ENCODE measurements at places on chromosomes 5 and 9.
A peak's percentile ranks its signal among the peaks of the same experiment; 100 is the strongest.

- DNase-seq: no peak
These were observed 139.9 kb downstream of the PIP5K1B start for GRCh38 chr9:68844631-68845612.

GRCh38 chr9:12876872-12877271 is 102.1 kb downstream of the LURAP1L start:
- DNase-seq: no peak

- DNase-seq: no peak
These were observed 993 bp upstream of the RALGDS start for GRCh38 chr9:133121915-133122550.

GRCh38 chr5:33969572-33970452 is 14.7 kb downstream of the SLC45A2 start:
- DNase-seq: no peak

- DNase-seq: no peak
These were observed 20.5 kb downstream of the SEMA4D start for GRCh38 chr9:89477384-89477783.

GRCh38 chr9:124368692-124369091 is 46.5 kb downstream of the PSMB7 start:
- no peak for DNase-seq

DNA sequence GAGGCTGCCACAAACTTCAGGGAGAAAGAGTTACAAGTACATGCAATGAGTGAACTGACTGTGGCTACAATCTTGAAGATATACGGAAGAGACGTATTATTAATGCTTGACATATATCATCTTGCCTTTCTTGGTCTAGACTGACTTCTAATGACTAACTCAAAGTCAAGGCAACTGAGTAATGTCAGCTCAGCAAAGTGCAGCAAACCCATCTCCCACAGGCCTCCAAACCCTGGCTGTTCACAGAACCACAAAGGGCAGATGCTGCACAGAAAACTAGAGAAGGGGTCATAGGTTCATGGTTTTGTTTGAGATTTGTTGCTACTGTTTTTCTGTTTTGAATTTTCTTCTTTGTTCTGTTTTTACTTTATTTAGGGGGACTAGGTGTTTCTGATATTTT is 21.0 kb downstream of the IL7R start:
- DNase-seq: no peak

GRCh38 chr9:134960701-134961181 is 43.0 kb upstream of the FCN1 start:
- no peak for DNase-seq

- no peak for DNase-seq
These were observed 168.0 kb downstream of the PRDM9 start for GRCh38 chr5:23675456-23675855.

- DNase-seq: no peak
These were observed 29.8 kb upstream of the ENHO start for GRCh38 chr9:34552606-34552981.

- DNase-seq: no peak
These were observed 21.9 kb downstream of the MAN2A1 start for GRCh38 chr5:109711673-109712072.

DNA sequence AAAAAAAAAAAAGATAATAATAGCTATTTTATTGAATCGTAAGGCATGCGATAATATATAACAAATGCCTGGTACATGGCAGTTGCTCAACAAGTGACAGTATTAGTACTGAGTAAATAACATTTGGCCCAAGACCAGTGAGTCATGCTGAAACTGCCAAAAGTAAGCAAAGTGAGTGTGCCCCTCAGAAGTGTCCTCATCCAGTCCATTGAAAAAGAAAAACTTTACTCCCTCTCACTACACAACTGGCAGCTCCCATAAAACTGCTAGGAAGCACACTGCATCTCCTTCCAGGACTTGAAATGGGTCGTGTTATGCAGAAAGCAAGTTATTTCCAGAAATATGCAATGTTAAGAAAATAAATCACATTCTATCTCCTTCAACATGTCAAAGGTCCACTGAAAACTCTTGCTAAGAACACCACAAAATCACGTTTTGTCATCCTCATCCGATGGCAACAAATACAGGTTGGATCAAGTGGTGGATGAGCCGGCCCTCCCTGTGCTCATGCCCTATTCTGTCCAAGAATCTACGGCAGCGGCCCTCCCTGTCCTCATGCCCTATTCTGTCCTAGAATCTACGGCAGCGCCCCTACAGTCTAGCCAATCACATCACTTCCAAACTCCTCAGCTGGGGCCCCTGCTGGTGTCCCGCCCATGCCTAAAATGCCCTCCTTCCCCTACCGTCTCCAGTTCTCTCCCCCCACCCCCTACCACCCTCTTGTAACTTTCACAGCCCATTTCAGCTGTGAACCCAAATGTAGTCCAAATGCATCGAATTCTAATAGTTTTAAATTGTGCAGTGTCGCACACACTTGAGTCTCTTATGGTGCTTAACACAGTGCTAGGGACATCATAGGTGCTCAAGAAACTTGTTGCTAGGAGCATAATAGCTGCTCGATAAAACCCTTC is 12.5 kb downstream of the PTCH1 start:
- DNase-seq: no peak

- no peak for DNase-seq
These were observed 119.9 kb downstream of the NSG2 start for GRCh38 chr5:174165406-174165805.

DNA sequence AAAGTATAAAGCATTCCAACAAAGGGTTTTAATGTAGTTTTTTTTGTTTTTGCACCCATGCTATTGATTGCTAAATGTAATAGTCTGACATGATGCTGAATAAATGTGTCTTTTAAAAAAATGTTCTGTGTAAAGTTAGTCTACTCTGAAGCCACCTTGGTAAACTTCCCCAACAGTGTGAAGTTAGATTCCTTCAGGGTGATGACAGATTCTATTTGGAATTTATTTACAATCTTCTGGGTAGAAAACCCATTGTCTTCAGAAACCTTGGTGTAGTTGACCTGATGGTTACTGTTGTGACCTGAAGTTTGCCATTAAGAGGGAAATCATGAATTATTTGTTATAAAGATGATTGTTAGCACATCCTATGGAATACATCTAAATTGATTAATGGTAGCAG is 64.7 kb upstream of the TRPC7 start:
- DNase-seq: no peak

- DNase-seq: no peak
These were observed 47.7 kb downstream of the CNTRL start for GRCh38 chr9:121122246-121123032.

GRCh38 chr5:64269164-64269563 is 103.5 kb downstream of the RNF180 start:
- no peak for DNase-seq

DNA sequence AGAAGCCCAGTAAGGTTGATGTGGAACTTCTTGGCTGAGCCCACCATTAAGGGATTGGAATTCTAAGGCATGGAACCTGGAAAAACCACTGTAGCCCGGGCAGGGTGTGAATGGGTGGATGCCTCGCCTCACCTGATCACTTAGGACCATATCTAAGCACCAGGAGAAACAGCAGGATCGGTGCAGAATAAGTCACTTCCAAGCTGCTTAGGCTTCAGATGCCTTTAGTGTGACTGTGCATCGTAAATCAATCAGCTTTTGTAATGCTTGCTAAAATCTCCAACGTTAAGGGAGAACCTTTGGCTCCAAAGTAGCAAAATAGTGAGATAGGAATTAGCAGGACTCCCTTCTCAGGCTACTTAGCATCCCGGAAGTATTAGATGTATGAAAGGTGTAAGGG is 103.9 kb upstream of the MEGF10 start:
- no peak for DNase-seq

- no peak for DNase-seq
These were observed 694.3 kb downstream of the NR2F1-AS1 start for GRCh38 chr5:92886751-92887150.

- DNase-seq: no peak
These were observed 157.5 kb upstream of the SHB start for GRCh38 chr9:38226491-38226951.

- DNase-seq: no peak
These were observed 25.3 kb downstream of the IRX2 start for GRCh38 chr5:2725980-2726765.

- peak; percentile 82 for DNase-seq
These were observed 91.4 kb downstream of the LMX1B start for GRCh38 chr9:126704892-126705766.

DNA sequence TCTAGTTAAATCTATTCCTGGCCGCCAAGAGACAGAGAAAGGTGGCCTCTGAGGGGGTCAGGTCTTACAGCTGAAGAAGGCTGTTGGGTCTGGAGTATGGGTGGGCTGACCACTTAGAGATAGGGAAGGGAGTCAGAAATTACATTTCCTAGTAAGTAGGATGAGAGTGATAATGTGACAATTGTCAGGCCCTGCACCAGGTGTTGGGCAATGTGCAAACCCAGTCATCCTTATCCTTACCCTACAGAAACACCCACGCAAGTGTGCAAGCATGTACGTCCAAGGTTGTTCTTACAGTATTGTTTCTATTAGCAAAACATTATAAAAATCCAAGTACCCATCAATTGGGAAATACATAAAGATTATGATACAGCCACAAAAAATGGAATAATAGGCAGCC is 9.5 kb downstream of the SPAAR start:
- DNase-seq: no peak

DNA sequence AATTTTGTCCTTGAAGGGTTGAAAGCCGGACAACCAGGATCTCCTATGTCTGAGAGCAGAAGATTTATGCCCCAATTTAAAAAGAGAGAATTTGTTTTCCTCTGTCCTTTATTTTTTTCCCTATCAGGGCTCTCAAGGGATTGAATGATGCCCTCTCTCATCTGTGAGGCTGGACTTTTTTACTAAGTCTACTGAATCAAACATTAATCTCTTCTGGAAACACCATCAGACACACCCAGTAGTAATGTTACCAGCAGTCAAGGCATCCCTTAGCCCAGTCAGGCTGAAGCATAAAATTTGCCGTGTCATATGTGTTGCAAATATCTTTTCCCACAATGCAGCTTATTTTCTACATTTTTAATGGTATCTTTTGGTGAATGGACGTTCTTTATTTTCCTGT is 1497.9 kb downstream of the MAT2B start:
- DNase-seq: no peak

DNA sequence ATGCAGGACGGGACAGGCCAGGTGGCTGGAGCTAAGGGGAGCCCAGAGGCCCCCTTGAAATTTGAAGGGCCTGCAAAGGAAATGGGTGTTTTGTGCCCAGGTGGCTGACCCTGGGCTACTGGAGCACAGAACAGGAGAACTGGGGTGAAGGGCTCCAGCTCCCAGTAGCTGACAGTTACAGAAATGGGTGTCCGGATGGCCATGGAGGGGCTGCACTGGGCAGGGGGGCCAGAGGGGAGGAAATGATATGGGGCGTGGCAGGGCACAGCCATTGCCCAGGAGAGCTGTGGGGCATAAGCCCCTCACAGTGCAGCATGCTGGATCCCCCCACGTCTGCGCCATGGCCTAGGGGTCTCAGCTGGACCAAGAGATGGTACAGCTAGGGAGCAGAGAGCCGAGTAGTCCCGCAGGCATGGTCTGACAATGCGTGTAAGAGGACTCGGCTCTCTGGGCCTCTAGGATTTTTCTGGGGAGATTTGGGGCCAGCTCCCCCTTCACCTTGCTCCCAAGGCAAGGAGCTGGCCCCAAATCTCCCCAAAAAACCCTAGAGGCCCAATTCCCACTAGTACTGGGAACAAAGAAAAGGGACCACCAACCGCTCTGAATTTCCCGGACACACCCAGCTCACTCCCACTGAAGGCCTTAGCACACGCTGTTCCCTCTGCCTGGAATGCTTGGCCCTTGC is 7.9 kb upstream of the CARD19 start:
- no peak for DNase-seq

- no peak for DNase-seq
These were observed 120.1 kb upstream of the ACO1 start for GRCh38 chr9:32264170-32264864.

DNA sequence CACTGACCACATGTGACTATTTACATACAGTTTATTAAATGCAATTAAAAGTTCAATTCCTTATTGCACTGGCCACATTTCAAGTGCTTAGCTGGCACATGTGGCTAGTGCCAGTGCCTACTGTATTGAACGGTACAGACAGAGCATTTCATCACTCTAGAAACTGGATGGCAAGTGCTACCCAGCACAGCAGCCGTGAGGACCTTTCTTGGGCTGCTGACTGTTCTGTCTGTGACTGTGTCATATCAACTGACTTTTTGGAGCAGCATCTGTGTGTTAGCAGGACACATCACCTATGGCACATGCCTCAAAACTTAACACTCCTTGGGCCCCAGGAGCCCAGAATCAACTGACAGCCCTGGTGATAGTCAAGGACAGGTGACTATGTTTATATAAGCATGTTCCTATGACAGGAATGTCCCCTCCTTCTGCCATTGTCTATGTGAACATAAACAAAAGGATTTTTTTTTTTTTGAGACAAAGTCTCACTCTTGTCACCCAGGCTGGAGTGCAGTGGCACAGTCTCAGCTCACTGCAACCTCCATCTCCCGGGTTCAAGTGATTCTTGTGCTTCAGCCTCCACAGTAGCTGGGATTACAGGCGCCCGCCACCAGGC is 8.9 kb downstream of the IRF1 start:
- no peak for DNase-seq

DNA sequence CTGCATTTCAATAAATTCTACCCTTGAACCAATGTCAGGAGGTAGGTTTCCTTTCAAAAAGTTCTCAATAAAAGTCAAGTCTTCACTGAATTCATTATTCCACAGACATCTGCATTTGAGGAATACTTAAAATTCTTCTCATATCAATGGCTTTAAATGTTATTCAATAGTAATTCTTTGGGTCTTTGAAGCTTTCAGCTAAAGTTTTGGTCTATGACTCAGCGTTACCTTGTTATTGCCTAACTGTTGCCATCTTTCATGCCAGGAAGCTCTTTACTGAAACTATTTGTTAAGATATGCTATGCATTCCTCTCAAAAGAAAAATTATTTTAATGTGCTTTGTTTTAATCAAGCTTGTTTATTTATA is 170.5 kb downstream of the NNT start:
- DNase-seq: no peak

DNA sequence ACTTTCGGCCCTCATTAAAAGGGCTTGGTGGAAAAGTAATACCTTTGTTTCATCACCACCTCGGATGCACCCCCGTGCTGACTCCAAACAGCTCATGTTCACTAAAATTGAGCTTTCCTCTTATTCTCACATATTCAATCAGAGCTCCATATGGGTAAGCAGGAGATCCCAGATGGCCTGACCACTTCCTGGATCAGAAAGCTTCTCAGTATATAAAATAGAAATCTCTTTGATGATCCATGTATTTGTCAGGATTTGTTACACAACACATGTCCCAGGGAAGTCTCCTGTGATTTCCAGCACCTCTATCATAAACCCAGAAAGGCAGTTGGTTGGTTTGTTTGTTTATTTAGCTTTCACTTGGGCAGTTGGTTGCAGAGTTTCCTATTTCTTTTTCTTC is 402.0 kb downstream of the MLLT3 start:
- no peak for DNase-seq

- DNase-seq: no peak
These were observed 94.6 kb upstream of the RANBP6 start for GRCh38 chr9:6109986-6110385.

GRCh38 chr9:134496413-134497282 is 145.0 kb upstream of the COL5A1 start:
- DNase-seq: no peak

DNA sequence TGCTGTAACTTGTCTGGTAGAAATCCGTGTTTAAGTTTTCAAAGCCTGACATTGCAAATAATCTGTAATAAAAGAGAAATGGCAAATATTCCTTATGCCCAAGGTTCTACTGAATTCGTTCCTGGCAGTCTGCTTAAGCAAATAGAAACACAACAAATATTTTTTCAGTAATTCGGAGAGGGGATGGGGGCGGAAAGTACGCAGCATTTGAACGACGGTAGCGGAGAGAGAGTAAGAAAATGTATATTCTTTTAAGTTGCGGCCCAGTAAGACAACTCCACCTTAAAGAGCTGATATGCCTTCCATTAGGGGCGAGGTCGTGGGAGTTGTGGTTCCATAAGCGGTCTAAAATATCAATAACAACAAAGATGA is 569 bp downstream of the YIPF5 start:
- DNase-seq: no peak
